Activated T-cell treated with anti-CD3 and anti-CD28 coated beads, Interleukin-2, amount 50 U/mL, for 48 hours (primary cell): ENCODE measurements at places on chromosomes 1 and 21.

- DNase-seq, result no peak
These were observed 1.7 kb downstream of the TFAP2E start for GRCh38 chr1:35574655-35575415.

- DNase-seq, result no peak
These were observed 22.2 kb downstream of the SEC16B start for GRCh38 chr1:177947623-177948022.

DNA sequence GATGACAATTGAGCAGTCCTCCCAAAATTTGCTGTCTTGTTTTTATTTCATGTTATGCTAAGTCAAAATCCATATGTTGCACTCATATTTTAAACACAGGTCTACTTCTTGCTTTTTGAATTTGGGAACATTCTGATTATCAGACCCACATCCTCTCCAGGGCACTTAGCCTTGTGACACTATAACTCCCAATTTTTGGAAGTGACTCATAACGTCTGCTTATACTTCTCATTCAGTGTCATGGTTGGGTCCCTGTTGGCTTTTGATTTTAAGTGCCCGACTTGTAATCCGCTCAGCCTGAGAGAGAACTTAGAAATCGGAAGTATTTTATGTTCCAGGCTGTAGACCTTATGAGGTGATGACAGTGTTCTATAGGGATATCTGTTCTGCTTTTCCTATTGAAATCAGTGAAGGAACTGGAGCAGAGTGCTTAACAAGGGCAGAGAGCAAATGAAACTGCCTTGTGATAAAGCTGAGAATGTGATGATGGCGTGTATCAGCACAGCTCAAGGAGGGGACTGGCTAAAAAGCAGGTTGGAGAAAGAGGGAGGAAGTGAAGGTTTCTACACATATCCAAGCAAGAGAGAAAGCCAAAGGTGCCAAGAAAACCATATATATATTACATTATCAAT is 136.0 kb downstream of the HLX start:
- DNase-seq, result no peak

DNA sequence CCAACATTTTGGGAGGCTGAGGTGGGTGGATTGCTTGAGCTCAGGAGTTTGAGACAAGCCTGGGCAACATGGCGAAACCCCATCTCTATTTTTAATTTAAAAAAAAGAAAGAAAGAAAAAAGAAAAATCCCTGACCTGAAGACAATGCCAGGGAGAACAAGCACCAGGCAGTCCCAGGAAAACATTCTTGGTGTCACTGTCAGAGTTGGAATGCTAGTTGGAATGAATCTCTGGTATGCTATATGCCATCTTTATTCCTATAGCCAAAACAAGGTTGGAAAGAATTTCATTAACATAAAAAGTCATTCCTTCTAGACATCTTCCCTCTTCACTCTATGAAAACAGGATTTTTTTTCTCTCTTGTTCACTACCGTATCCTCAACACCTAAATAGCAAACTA is 2.8 kb downstream of the DNAJC8 start:
- DNase-seq, result no peak

DNA sequence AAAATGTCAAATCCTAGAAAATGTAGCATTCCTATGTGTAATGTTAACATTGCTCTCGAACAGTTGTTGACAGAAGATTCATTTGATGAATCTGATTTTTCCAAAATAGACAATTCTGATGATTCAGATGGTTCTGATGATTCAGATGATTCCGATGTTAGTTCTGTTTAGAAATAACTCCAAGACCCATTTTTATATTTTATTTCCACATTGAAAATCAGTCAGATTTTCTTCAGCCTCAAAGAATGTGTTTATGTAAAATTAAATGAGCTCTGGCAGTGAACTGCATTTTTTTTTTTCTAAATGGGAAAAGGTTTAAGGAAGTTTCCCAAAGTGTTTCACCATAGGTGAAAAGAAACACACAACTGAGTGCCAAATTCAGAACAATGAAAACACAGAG is 136.5 kb downstream of the TSEN15 start:
- no peak for DNase-seq

DNA sequence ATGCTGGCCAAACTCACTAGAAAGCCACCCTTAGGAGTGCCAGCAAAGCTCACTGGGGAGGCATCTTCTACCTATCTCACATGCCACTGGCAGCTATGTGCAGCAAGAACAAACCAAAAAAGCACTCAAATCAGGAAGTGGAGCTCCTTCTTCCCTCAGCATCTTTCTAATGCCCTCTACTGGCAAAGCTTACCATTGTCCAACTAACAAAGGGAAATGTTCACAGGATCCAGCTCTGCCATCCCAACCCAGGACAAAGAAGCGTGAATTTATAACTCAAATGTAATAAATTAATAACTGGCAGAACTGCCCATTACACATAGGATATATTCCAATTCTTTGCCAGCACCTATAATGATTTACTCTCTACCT is 38.9 kb downstream of the LEPR start:
- DNase-seq, result no peak

- peak; percentile 49 for DNase-seq
These were observed 8.1 kb upstream of the TFF1 start for GRCh38 chr21:42374457-42374856.

DNA sequence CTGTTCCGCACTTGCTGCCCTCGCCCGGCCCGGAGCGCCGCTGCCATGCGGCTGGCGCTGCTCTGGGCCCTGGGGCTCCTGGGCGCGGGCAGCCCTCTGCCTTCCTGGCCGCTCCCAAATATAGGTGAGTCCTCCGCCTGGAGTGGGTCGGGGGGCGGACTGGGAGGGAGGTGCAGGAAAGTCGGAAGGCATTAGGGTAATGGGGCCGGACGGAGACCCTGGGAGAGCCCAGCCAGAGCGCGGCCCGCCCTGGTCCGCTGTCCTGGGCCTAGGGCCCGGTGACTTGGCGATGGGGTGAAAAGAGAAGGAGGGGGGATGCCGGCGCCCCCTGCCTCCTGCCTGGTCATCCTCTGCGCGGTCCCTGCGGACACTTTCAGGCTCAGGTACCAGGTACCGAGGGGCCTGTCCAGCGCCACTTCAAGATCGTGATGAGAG is 243 bp downstream of the ADAM15 start:
- no peak for DNase-seq
